Transverse colon (tissue), 4 donors: ENCODE measurements at places on chromosomes 4 and X. TPM values are rescaled to one million over a fixed set of nuclear protein-coding genes. Genes with fewer than 3 reads are reported as not detected.

The CXorf49 gene
- total RNA-seq = not detected

The DSPP gene
- not detected for total RNA-seq

The CRLF2 gene
- total RNA-seq = not detected

The ITM2A gene
- total RNA-seq = 11.7 TPM

The SPANXA2 gene
- total RNA-seq = not detected

The PCSK1N gene
- 144 TPM for total RNA-seq

The SPARCL1 gene
- total RNA-seq = 138 TPM

The STATH gene
- not detected for total RNA-seq

The CPZ gene
- total RNA-seq = 0.96 TPM

The NMU gene
- not detected for total RNA-seq

The FAM47A gene
- total RNA-seq = not detected

The BGN gene
- total RNA-seq = 3.8 TPM

The MAGEA8 gene
- not detected for total RNA-seq

GRCh38 chr4:110676241-110676640, 53.4 kb upstream of the PITX2 start:
- no peak for DNase-seq

DNA sequence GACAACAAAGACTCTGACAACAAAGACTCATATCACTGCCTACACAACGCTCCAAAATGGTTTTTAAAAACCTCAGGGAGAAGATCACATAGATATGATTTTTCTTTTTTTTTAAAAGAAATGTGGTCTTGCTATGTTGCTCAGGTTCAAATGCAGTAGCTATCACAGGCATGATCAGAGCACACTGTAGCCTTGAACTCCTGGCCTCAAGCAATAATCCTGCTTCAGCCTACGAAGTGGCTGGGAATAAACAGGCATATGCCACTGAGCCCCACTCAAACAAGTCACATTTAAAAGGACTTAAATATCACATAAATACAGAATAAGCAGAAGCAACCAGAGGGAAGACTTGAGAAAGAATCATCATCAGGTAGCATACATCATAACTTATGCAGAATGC, 14.7 kb downstream of the DHX15 start:
- DNase-seq = no peak

DNA sequence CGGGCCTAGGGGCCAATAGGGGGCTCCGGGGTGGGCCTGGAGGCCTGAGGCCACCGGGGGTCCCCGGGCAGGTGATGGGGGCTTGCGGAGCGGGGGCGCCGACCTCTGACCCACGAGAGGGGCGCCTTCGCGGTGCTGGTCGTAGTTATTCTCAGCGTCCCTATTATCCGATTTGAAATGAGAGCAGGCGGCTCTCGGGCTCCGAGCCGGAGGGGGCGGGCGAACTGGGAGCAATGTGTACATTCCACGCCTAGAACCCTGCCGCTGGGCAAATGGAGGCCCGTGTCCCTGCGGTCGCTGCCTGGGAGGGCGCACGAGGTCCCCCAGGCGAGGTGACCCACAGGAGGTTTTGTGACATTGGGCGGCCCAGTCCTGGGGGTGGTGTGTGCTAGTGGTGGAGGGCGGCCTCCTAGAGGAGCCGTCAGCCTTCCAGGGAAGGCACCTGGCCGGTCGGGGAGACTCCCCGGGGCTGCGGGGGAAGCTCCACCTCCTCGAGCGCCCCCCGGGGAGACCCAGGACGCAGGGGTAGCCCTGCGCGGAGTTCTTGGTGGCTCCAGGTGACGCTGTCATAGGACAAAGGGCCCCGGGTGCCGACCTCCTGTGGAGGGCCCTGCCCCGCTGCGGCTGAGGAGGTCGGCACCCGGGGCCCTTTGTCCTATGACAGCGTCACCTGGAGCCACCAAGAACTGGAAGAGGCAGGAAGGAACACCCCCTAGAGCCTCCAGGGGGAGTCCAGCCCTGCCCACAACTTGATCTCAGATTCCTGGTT, 102.6 kb upstream of the PRKX start:
- DNase-seq = peak; percentile 70

- DNase-seq = no peak
Observed at GRCh38 chrX:124238268-124238667, 94.2 kb upstream of the TEX13D start.

- DNase-seq = no peak
Observed at GRCh38 chrX:65127842-65128241, 151.6 kb upstream of the ZC4H2 start.

GRCh38 chrX:13109817-13110216, 65.4 kb upstream of the FAM9C start:
- DNase-seq = no peak

DNA sequence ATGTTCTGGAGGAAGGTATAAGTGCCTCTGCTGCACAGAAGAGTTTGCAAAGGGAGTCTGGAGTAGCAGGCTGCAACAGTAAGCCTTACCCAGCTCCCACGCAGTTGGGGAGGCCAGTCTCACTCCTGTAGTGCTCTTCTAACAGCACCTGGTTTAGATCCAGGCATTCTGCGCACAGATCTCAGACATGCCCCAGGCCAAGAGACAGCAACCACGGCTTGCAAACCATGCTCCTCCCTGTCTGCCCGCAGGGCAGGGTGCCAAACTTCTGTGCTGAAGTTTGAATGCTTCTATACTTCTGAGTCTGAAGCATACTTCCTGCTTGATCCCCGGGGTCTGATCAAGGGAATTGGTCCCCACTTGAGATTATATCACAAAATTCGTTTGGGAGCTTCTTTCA, 106.3 kb downstream of the LINC00632 start:
- no peak for DNase-seq

DNA sequence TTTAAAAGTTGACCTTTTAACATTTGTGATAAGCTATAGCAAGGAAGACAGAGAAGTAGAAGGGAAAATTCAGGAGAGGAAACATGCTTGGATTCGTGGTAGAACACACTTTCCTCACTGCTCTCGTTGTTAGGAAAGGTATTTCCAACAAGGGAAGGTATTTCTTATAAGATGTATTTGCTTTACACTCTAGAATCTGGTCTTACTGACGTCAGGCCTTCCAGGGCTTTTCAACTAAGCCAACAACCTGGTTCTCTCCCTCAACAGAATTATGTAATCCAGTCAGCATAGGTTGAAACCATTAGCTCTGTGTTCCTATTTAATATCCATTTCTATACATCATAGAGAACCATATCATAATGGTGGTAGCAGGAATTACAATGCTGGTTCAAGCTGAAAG, 241.9 kb downstream of the SLC39A8 start:
- no peak for DNase-seq

DNA sequence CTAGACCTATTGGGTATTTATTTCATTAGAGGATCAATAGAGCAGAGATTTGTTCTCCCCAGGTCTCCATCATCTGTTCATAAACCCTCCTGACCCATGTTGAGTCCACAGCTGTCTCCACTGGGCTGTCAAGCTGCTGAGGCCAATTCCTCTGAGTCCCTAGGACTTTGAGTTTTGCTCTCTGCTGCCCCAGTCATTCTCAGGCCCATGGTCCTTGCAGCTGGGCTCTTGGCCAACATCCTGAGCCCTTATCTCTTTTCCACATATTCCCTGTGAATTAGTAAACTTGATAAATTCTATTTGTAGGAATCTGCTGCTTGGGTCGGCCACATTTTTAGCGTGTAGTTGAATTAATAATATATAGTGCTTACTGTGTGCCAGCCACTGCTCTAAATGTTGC, 41.9 kb downstream of the FHL1 start:
- DNase-seq = no peak

- DNase-seq = no peak
Observed at GRCh38 chr4:10092481-10093270, 23.9 kb downstream of the WDR1 start.

GRCh38 chr4:52142816-52143215, 91.7 kb downstream of the SPATA18 start:
- DNase-seq = no peak

GRCh38 chr4:5157791-5158770, 106.8 kb downstream of the STK32B start:
- DNase-seq = no peak

- DNase-seq = no peak
Observed at GRCh38 chr4:64882311-64883086, 473.2 kb upstream of the TECRL start.

GRCh38 chr4:162793004-162793403, 373.7 kb downstream of the NAF1 start:
- DNase-seq = no peak

- DNase-seq = no peak
Observed at GRCh38 chrX:1444561-1445500, 7.9 kb downstream of the ASMTL start.

DNA sequence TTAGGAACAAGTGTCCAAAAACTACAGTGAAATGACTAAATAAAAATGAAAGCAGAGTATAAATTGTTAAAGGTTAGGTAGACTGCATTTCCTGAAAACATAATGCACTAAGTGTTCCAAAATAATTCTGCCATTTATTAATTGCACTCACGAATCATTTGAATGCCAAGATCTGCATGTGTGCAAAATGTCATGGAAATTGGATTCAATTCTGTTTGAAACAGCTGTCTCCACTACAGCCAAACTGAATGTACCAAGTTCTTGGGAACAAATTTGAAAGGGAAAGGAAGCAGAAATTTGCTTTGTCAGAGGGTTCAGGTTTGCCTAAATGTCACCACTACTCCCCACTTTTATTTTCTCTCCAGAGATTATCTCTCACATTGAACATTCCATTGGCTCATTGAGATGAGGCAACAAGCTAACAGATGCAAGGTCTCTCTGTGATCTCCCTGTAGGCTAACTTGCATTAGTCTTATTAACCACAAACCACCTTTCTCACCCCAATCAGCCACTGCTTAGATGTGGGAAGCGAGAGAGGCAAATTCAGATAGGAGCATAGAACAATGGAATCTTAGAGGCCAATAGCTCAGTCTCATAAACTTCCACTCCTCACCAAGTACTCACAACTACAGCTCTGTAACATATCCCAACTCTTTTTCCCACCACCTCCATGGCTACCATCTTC, 226.6 kb downstream of the KDR start:
- no peak for DNase-seq

GRCh38 chrX:110846071-110846470, 50.5 kb upstream of the CHRDL1 start:
- DNase-seq = no peak

DNA sequence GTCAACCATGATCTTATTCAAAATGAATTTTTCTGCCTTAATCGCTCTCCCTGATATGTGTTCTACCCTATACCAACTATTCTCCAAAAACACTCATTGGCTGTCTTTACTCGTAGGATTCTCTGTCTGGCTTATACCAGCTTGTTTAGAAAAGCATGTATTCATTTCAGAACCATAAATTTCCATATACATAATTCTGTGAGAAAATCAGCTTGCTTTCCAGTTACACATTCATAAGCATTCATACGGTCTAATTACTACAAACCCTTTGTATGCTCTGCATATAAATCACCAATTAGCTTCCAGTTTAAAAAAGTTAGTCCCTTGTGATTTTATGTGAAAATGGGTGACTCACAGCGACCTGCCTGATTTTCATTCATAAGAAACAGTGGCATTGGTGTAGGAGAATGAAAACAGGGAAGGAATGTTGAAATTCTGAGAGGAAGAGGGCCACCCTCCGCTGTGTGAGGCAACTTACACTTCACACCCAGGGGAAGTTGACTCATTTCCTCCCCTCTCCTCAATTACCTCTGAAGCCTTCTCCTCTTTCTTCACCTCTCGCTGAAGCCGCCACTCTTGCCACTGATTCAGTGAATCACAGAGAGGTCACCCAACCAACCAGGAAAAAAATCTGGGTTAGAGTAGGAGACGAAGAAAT, 63.3 kb downstream of the MEPE start:
- DNase-seq = no peak

- DNase-seq = no peak
Observed at GRCh38 chr4:146124023-146124680, 51.4 kb upstream of the LSM6 start.

GRCh38 chr4:128279624-128280225, 7.9 kb downstream of the PGRMC2 start:
- DNase-seq = no peak
